ENCODE measurements at places on chromosomes 3 and 15.
A peak's percentile ranks its signal among the peaks of the same experiment; 100 is the strongest.

GRCh38 chr3:42667096-42667522 lies 13.6 kb downstream of the ZBTB47 start:
- DNase-seq: no peak

DNA sequence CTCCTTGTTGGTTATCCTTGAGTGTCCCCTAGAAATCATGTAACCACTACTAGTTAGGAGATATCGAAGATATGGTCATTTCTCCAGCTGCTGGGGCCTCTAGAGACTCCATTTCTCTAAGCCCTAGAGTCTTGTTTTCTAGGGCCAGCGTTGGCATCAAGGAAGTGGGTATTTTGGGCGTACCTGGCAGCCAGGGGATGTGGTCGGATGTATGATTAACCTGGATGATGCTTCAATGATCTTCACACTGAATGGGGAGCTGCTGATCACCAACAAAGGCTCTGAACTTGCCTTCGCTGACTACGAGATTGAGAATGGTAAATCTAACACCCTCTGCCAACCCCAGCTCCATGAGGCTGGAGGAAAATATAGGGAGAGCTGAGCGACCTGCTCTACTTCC lies 325.5 kb downstream of the RYR3 start:
- DNase-seq: no peak

DNA sequence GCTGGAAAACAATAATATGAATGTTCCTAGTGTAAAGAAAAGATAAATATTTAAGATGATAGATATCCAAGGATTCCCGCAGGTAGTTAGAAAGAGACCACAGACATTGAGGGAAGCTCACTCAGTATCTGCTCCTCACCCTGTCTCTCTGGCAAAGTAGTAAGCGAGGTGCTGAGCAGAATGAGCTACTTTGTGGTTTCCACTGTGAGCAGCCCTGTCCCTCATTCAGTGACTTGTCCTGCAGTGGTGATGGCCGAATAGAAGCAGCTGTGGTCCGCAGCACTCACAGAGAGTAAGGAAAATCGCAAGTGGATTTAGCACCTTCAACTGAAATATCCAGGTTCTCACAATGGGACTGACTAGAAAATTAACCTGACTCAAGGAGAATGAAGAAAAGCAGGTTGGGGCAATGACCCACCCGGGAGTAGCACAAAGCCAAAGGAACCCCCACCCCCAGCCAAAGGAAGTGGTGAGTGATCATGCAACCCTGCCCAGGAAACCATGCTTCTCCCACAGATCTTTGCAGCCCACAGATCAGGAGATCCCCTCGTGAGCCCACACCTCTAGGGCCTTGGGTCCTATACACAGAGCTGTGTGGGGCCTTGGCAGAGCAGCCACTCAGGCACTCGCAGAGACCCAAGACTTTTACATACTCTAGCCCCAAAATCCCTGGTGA lies 21.8 kb upstream of the SLC25A38 start:
- no peak for DNase-seq

DNA sequence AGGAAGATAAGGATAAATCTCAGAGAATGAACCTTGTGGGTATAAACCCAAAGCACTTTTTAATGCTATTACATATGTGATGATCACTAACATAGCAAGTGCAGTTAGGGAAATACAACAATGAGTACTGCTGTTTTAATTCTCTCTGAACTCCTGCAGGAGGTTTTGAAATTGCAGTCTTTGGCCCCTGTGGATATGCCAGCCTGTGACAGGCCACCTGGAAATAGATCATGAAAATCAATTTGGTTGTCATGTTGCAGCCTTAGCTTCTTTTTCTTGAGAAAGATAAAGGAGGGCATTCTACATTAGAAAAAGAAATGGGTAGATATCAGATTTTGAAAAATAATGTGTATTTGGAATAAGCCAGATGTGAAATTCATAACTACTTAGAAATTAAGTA lies 103.6 kb downstream of the RSRC1 start:
- no peak for DNase-seq

- no peak for DNase-seq
Measured at GRCh38 chr3:194995922-194996321, 275.0 kb downstream of the XXYLT1 start.

GRCh38 chr3:187610981-187611511 lies 59.1 kb downstream of the SST start:
- DNase-seq: no peak

DNA sequence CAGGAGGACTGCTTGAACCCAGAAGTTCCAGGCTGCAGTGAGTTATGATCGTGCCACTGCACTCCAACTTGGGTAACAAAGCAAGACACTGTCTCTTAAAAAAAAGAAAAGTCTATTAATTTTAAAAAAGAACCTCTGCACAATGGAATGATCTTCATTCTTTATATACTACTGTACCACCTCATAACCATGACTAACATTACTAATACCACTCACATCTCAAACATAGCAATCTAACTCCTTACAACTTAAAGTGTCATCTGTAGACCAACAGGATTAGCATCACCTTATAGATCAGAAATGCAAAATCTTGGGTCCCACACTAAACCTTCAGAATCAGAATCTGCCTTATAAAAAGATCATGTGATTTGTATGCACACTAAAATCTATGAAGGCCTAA lies 48.8 kb upstream of the MAP4 start:
- DNase-seq: no peak

DNA sequence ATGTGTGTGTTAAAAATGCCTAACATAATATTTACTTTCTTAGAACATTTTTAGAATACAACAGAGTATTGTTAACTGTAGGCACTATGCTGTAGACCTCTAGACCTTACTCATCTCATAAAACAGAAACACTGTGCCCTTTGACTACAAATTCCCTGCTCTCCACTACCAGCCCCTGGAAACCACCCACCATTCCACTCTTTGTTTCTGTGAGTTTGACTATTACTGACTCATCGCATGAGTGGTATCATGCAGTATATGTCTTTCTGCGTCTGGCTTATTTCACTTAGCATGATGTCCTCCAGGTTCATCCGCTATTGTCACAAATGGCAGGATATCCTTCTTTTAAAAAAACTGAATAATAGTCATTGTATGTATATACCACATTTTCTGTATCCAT lies 216.7 kb upstream of the CFAP20DC start:
- no peak for DNase-seq

GRCh38 chr3:141112686-141113297 lies 61.6 kb downstream of the SPSB4 start:
- DNase-seq: no peak

GRCh38 chr15:39669661-39670060 lies 88.8 kb downstream of the THBS1 start:
- no peak for DNase-seq

GRCh38 chr15:36748366-36749115 lies 169.1 kb downstream of the CDIN1 start:
- no peak for DNase-seq

DNA sequence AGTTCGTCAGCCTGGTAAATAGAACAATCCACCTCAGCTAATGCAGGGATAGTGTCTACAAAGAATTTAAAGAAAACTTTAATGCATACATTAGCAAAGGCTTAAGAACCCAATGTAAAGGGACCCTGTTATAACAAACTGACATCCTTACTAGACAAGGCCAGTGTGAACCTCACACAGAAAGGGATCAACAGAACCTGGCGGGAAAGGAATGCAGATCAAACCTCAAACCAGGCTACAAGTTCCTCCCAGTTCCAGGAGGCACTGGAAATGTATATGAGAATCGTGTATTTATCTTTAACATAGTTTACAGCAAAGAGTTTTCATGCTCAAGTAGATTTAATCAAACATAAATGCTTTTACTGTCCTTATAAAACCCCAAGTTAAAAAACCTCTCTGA lies 37.6 kb upstream of the ATP11B start:
- no peak for DNase-seq

DNA sequence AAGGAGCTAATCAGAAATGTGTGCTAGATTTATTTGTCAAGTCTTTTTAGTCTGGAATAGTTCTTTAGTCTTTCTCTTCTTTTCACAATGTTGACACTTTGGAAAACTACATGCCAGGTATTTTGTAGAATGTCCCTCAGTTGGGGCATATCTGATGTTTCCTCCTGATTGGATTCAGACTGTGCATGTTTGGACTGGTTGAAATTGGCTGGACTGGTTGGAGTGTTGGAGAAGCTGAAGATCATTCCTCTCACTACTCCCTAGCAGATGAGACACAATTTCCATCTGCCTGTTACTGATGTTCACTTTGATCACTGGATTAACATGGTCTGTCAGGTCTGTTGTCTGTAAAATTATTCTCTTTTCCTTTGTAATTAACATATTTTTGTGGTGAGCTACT lies 3.7 kb downstream of the NME9 start:
- no peak for DNase-seq

DNA sequence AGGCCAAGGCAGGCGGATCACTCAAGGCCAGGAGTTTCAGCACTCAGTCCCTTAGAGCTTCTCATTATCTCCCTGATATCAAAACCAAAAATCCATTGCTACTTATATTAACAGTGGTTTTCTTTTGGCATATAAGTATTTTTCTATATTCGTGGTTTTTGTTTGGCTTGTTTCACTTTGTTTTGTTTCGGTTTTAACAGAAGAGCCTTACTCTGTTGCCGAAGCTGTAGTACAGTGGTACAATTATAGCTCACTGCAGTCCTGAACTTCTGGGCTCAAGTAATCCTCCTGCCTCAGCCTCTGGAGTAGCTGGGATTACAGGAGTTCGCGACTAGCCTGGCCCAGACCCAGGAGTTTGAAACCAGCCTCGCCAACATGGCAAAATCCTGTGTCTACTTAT lies 42.5 kb upstream of the ARHGEF26 start:
- no peak for DNase-seq

GRCh38 chr3:13069495-13069894 lies 3.7 kb downstream of the IQSEC1 start:
- peak; percentile 37 for DNase-seq

- no peak for DNase-seq
Measured at GRCh38 chr3:51982352-51982837, 940 bp upstream of the ACY1 start.

DNA sequence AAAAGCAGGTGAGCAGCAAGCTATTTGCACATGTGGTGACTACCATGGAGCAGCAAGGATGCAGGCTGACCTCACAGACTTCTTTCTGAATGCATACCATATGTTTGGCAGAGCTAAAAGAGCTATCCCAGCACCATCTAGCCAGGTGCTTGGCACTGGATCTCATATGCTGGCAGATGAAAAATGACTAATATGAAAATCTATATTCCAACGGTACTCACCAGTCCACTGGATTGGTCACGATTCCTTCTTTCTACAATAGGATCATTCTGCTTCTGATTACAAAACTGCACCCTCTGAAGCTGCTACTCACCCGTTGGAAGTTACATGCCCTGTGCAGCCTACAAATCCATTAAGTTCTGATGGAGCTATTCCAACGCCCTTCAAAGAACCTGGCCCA lies 714.3 kb upstream of the CFAP20DC start:
- DNase-seq: no peak

DNA sequence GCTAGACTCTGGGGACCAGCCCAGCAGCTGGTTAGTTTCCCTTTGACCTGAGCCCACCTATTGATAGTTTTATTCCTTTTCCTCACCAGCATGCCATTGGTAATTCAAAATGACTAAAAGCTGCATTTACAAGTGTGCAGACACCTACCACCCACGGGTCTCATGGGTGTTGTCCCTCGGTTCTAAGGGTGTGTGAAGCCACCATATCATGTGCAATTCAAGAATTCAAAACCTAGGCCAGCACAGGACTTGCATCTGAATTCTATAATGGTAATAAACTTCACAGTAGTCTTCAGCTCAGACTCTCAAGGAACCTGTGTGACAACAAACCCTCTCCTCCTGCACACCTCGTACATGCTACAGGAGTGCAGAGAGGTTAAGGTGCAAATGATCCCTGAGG lies 55.3 kb downstream of the NTRK3 start:
- DNase-seq: no peak

DNA sequence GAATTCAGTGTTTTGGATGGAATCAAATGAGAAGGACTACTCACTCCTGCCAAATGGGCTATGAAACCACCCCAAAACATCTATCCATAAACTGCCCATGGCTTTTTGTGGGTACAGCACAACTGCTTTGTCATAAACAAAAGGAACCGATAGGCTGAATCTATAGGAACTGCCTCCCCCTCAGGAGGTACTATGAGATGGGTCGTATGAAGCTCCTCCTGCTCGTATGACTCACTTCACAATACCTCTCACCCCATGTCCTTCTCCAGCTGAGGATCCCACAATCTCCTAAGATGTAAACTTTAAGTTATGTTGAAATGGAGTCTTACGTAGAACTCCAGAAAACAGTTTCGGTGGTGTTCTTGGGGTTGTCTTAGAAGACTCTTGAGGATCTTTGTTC lies 129.9 kb upstream of the SAMMSON start:
- DNase-seq: no peak

DNA sequence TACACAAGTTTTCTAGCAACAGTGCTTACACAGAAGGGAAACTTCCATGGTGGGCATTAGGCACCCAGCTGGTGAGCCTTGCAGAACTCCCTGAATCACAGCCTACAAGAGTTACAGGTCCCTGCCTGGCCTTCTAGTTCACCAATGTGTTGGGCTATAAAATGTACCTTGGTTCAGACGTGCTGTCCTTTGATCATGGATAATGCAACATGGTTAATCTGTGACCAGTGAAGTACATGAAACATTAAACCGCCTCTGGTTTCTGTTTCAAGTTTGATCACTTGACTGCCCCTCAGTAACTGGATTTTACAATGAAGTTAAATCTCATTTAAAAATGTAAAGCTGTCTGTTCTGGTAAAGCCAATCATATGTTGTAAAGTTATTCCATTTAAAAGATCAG lies 51.8 kb downstream of the FMN1 start:
- no peak for DNase-seq

- DNase-seq: no peak
Measured at GRCh38 chr3:45224824-45225464, 1.1 kb downstream of the TMEM158 start.

DNA sequence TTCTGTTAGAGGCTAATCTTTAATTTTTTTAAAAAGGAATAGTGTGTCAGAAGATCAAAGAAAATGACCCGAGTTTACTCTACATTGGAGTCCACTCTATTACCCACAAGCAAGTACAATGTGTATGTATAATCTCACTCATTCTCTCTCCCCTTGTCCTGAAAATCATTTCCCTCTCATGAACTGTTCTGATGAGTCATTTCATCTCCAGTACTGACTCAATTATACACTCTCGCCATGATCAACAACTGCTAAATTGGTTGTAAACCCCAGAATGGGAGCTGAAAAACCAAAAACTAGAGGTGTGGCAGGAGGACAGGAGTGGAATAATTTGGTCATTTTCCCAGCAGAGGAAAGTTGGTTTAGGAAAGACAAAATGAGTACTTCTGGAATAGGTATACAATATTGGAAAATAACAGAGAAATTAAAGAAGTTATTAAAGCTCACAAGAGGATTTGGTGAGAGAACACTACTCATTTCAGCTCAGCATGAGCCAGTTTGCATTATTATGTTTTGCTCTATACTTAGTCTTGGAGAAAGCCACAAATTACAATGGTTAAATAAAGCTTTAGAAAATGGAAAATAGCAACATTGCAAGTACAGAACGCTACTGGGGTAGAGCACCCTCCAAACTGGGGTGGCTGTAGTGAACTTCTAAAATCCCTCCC lies 144.3 kb upstream of the PFN2 start:
- DNase-seq: no peak

- DNase-seq: no peak
Measured at GRCh38 chr3:83065851-83066460, 1304.5 kb upstream of the GBE1 start.
